ENCODE measurements at places on chromosomes 2 and 18.

DNA sequence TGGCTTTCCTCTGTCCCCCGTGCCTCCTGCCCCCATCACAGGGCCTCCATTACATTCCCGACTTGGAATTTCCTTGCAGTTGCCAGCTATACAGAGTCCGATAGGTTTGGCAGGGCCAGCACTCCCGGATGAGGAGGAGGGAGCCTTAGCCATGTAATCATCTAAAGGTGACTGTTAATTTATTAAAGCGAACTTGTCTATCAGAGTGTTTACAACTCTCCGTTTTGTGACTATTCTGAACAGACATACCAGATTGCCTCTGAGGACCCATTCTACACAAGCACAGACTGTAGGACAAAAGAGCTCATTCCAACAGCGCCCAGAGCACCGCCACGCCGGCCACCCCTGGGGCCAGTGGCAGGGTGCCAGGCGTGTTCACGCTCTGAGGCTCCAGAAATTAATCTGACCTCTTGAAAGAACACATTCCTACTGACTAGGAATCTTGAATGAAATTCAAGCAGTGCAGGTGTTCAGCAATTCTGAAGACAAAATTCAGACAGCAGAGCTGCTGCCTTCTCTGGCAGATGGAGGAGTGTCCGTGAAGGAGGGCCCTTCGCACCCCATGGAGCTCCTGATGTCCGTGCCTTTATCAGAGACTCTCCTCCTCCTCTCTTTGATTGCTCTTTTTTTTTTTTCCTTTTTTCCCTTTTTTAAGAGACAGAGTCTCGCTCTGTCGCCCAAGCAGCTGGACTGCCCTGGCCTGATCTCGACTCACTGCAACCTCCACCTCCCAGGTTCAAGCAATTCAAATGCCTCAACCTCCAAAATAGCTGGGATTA, 58.1 kb upstream of the RALBP1 start:
- no peak for DNase-seq

- DNase-seq, result no peak
Observed at GRCh38 chr18:31261792-31262582, 56.0 kb upstream of the DSG1 start.

DNA sequence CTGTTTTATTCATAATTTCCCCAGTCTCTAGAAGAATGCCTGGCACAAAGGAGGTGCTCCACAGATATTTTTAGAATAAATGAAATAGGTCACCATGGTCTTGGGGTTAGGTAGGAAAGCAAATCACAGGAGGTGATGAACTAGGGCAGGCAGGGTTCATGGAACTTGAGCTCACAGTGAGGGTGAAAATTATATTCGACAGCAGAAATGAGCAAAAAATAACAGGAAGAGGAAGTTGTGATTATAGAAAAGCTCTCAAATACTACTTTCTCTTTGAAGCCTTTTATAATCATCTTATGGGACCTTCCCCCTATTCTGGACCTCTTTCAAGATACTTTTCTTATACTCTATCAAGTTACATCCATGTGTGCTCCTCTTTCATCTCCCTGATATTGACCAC, 4.5 kb upstream of the CREB1 start:
- no peak for DNase-seq

GRCh38 chr2:181318504-181319280, 138.5 kb upstream of the ITGA4 start:
- DNase-seq, result no peak

GRCh38 chr18:73985855-73986625, 161.6 kb downstream of the FBXO15 start:
- DNase-seq, result no peak

GRCh38 chr18:33656889-33657448, 79.0 kb downstream of the ASXL3 start:
- no peak for DNase-seq

Measured in activated CD4-positive, alpha-beta T cell treated with anti-CD3 and anti-CD28 coated beads, Interleukin-2, amount 50 U/mL, for 48 hours (primary cell).